Activated CD8-positive, alpha-beta memory T cell treated with anti-CD3 and anti-CD28 coated beads, Interleukin-2, amount 50 U/mL, for 4 hours (primary cell): ENCODE measurements at places on chromosomes 2 and 18.

- DNase-seq = no peak
These were observed 79.6 kb upstream of the REV1 start for GRCh38 chr2:99569386-99569785.

GRCh38 chr18:55433648-55434047 is 154.3 kb downstream of the TCF4 start:
- DNase-seq = no peak

- DNase-seq = no peak
These were observed 1.1 kb upstream of the SYT4 start for GRCh38 chr18:43278355-43278754.

- no peak for DNase-seq
These were observed 49.1 kb upstream of the SLC14A2 start for GRCh38 chr18:45566025-45566740.
